ENCODE measurements at places on chromosomes 5 and 9.

DNA sequence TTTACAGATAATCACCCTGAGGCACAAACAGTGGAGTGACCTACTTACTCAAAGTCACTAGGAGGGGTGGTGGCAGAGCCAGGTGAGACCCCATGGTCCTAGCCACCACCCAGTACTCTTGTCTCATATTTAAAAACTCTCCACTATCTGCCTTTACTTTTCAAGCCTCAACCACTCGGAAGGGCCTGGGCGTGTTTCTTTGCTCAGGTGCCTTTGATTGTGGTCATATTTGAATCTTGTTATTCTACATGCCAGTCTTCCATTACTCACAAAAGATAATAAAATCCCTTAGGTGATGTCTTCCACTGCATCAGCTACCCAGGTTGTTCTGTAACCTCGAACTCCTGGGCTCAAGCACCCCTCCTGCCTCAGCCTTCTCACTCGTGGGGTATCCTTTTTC, 20.7 kb upstream of the TRIM36 start:
- DNase-seq: no peak

GRCh38 chr5:178204182-178204934, at the start of gene HNRNPAB:
HNRNPAB (plus strand) TSS chr5:178204533; CDS start chr5:178204838, 305 bp downstream.
- DNase-seq: peak; percentile 97

GRCh38 chr5:34474573-34475021, 181.5 kb upstream of the RAI14 start:
- DNase-seq: peak; percentile 40

- no peak for DNase-seq
Observed at GRCh38 chr5:168046163-168046562, 245.3 kb upstream of the WWC1 start.

- DNase-seq: no peak
Observed at GRCh38 chr9:121296213-121297127, 28.5 kb downstream of the GSN start.

DNA sequence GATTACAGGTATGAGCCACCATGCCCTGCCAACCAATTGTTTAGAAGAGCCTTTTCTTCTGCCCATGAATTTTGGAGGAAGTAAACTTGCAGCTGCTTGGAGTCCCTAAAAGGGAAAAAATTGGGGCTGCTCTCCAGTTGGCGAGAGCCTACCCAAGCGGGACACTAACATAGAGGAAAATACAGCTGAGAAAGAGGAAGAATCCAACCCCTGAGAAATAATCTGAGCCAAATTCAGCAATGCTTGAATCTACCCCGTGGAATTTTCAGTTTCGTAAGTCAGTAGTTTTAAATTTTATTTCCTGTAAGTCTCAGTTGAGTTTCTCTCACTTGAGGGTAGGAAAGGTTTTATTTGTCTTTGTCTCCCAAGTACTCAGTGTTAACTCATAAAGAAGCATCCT, 30.4 kb upstream of the UBTD2 start:
- DNase-seq: no peak

DNA sequence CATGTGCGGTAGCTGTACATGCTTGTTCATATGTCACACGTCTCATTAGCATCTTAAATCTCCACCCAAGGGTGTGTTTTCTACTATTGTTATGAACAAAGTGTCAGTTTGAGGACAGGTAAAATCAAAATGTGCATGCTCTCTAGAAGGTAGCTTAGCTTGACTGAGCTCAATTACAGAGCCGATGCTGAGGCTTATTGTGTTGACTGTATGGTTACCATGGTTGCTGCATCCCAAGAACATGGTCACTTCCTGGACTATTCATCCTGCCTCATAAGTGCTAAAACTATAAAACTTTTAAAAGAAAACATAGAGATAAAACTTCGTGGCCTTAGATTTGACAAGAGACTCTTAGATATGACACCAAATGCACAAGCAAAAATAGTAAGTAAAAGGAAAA, 426.1 kb upstream of the CTNND2 start:
- no peak for DNase-seq

- DNase-seq: no peak
Observed at GRCh38 chr5:13771011-13771571, 173.4 kb downstream of the DNAH5 start.

- no peak for DNase-seq
Observed at GRCh38 chr9:126283799-126284465, 42.7 kb upstream of the MVB12B start.

- peak; percentile 23 for DNase-seq
Observed at GRCh38 chr5:14869668-14870164, 1.9 kb downstream of the ANKH start.

GRCh38 chr9:128254855-128255759, 20.7 kb downstream of the GOLGA2 start:
- peak; percentile 59 for DNase-seq

GRCh38 chr5:71705421-71705820, 13.7 kb upstream of the CARTPT start:
- DNase-seq: no peak

GRCh38 chr5:77851176-77852067, 75.3 kb upstream of the TBCA start:
- DNase-seq: no peak
